H7 (cell line): ENCODE measurements at places on chromosomes 3 and 15. TPM values are rescaled to one million over a fixed set of nuclear protein-coding genes. Genes with fewer than 3 reads are reported as not detected.

KBTBD12 gene
- total RNA-seq = not detected in 2 replicates

SENP8 gene
- 2.7 and 4.8 TPM in 2 replicates for total RNA-seq

- DNase-seq = peak; percentile 47
Measured at GRCh38 chr3:71063773-71064290, 519.7 kb downstream of the FOXP1 start.

DNA sequence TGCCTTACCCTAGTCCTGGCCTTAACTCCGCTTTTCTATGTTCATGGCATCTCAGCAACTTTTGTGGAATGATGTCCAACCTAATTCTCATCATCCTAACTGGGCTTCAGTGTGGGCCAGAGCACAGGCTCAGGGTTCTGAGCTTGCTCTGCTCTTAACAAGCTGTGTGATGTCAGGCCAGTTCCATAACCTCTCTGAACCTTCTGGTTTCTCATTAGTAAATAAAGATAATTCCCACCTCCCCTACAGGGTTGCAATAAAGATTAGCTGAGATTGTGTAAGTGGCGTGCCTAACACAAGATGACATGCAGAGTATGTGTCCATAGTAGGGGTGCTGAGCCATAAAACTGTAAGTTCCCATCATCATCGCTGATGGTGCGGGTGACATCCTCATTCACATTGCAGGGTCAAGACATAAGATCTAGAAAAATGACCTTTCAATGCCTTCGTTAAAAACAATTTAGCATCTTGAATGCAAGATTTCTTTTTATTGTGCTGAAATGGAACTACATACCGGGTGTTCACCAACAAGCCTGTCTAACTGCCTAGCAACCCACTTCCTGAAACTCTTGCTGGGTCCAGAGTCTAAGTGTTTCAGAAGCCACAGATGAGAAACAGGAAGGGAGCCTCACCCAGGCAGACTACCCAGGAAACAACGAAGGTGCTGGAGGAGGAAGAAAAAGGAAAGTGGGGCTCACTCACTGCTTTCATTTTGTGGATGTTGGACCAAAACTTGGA lies 36.2 kb downstream of the CDCP1 start:
- no peak for DNase-seq

GRCh38 chr15:98668566-98669308 lies 20.4 kb downstream of the IGF1R start:
- DNase-seq = no peak

DNA sequence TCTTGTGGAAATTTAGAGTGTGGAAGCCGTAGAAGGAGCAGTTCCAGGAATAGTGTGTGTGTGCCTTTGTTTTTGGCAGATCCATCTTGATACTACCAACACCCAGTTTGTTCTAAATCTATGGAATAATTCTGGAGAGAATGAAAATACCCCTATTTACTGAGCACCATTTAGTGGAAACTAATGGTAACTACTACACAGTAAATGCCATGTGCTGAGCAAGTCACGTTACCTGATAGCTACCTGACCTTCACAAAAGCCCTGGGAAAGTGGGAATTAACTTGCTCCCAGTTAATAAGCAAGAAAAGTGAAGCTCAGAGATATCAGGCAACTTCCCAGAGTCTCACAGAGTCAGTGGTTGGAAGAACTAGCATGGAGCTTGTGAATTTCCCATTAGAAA lies 137.7 kb downstream of the ARPP21 start:
- no peak for DNase-seq

GRCh38 chr15:74170875-74171578 lies 2.5 kb upstream of the ISLR start:
- no peak for DNase-seq

- DNase-seq = no peak
Measured at GRCh38 chr3:194337965-194338753, 13.0 kb downstream of the CPN2 start.

GRCh38 chr3:111695636-111696117 lies 100.5 kb upstream of the ZBED2 start:
- DNase-seq = no peak
